ENCODE measurements at places on chromosomes 6 and 20.

DNA sequence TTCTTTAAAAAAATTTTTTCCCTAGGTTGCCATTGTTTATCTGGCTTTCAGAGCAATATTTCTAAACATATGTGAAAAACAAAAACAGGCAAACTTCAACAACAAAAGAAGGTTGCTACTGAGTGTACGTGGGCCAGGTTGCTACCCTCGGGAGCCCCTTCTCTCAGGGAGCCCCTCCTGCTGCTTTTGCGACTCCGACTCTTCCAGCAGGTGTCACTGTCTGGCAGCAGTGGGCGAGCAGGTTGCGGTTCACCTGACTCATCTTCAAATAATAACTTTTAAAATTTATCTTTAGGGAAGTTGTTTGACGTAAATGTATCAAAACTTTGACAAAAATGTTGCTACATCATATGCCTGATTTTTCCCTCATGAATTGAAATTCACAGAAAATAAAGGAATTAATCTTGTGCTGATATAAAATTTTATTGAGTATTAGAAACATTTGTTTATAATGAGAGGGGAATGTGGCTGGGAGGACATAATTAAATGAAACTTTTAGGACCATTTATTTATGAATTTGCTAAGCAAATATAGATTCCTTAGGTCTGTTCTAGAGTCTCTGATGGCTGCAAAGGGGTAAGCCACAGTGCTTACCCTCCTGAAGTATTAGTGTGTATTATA lies 138.8 kb downstream of the HIVEP1 start:
- no peak for ATAC-seq

DNA sequence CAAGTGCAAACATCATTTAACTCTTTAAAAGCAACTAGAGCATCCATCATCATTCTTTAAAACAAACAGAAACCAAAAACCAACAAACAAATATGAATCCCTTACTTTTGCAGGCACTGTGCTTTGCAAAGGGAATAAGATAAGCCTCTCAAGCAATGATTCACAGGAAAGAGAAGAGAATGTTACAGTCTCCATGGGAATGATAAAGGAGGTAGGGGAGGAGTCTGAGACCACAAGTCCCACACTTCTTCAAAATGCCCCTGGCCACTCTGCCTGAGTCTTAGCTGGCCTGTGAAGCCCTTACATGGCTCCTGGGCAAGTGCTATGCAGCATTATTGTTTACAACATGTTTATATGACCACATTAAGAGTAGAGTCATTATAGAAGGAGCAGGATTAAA lies 257.7 kb upstream of the MARCKS start:
- ATAC-seq, result no peak

DNA sequence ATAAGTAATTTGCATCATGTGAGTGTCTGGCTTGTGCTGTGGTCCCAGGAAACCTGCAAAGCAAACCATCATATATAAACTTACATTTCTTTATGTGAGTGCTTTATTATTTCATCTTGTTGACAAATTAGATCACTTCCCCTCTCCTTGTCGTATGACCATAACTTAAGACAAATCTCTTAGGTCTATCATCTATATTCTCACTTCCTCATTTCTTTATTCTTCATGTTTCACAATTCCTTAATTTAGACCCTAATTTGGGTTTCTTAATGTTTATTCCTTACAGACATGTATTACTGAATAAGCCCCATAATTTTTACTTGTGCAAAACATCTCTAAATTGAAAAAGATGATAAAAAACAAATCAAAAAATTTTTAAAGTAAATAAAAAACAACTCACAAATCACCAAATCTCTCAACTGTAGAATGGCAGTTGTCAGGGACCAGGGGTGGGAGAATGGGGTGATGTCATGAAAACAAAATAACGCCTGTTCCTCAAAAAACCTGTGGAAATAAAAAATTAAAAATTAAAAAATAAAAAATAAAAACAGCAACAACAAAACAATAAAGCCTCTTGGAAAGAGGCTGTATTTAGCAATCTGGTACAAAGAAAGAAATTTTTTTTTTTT lies 49.5 kb upstream of the FBXO30 start:
- ATAC-seq, result peak; percentile 65

- no peak for ATAC-seq
Measured at GRCh38 chr6:151765444-151765886, 42.0 kb upstream of the ESR1 start.

DNA sequence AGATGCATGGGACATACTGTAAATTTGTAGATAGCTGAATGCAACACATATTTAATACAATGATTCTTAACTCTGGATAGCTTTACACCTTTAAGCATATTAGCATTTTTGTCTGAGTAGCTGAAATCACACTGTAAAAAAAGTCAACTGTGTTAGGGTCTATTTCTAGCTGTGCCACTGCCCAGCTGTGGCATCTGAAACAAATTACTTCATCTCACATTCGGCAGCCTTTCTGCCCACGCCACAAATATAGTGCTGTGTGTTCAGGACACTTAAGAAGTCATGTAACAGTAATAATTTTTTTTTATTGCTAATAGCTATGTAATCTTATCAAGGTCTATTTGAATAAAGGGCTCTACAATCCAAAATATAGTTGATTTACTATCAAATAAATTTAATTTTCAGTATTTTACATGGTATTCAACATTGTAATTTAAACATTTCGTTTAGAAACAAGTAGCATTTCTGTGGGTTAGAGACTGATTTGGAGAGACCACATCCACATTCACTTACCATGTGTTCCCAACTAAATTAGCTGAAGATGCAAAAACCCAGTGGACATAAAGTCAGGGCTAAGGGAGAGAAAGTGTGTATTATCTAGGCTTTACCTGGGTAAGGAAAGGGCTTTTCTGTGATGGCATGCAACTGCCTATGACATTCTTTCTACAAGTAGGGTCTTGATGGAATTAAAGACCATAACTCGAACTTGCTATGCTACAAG lies 276.7 kb downstream of the PLCB1 start:
- no peak for ATAC-seq

DNA sequence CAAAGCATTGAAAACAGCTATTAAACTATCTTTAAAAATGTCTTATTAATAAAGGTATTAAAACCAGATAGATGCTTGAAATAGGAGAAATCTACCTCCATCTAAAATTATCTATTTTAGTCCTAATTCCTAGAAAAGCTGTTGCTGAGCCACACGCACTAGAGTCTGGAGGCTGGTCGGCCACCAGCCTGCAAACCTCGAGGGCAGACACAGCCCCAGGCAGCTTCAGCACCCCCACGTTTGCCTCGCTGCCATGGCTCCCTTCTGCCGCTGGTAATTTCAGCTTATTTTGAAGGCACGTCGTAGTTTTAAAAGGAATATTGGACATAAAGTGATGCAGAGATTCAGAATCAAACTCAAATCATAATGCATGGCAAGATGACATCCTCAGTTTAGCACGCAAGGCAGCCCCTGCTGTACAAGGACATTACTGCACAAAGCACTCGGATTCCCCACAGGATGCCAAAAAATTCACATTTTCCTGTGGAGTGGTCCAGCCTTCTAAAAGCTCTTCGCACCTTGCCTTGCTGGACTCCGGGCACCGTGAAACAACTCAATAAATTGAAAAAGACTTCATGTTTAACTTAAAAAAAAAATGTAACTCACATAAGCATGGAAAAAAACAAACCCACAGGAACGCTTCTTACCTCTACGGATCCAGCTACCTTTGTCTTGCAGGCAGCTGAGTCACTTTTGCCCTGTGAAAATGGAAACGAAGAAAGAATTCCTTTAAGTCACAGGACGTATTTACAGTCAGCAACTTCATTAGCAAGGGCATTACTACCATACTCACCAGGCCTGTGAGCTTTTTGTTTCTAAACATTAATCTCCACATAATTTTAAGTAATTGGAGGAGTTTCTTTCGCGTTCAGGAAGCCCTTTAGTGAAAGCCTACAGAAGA lies 143.4 kb upstream of the RPS6KA2 start:
- ATAC-seq, result no peak

- no peak for ATAC-seq
Measured at GRCh38 chr6:142867355-142867801, 77.6 kb downstream of the HIVEP2 start.

DNA sequence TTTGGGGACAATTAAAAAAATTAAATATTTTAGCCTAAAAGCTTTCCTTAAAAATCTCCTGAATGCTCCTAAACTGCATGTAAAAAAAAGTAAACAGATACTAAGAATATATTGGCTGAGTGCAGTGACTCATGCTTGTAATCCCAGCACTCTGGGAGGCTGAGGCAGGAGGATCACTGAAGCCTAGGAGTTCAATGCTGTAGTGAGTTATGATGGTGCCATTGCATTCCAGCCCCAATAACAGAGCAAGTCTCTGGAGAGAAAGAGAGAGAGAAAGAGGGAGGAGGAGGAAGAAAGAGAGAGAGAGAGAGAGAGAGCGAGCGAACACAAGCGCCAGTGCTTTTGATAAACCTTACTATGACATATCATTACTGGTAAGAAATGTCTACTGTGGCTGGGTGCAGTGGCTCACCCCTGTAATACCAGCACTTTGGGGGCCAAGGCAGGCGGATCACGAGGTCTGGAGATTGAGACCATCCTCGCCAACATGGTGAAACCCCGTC lies 58.8 kb downstream of the FKBP5 start:
- ATAC-seq, result no peak

GRCh38 chr6:10140824-10141223 lies 274.1 kb downstream of the TFAP2A start:
- ATAC-seq, result no peak

GRCh38 chr20:33408716-33409654 lies 7.7 kb upstream of the CDK5RAP1 start:
- ATAC-seq, result peak; percentile 95

GRCh38 chr20:58479726-58480440 lies 35.3 kb downstream of the APCDD1L start:
- ATAC-seq, result no peak

GRCh38 chr6:5638666-5639065 lies 368.1 kb downstream of the NRN1 start:
- ATAC-seq, result no peak

GRCh38 chr20:12511499-12511898 lies 497.3 kb upstream of the SPTLC3 start:
- no peak for ATAC-seq

- ATAC-seq, result no peak
Measured at GRCh38 chr6:21664314-21665109, 71.0 kb downstream of the SOX4 start.

DNA sequence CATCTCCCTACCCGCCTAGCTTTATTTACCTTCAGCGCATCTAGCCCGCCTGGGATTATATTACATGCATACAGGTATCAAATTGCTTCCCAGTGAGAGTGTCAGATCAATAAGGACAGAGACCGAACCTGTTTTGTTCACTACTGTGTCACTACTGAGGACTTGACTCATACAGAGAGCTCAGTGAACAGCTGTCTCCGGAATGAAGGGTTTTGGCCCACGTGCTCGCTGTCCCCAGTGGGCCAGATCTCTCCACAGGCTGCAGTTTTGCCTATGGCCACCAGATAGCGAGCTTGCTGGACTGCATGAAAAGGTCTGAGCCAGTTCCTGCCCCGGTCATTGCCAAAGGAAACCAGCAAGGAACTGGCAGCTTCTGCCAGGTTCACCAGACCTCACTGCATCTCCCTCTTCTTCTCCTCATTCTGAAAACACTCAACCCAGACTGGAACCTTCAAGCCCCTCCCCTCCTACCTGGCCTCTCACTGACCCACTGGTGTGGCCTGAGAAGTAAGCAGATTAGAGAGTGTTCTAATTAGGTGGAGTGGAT lies 150.8 kb downstream of the ZMYND8 start:
- peak; percentile 87 for ATAC-seq

DNA sequence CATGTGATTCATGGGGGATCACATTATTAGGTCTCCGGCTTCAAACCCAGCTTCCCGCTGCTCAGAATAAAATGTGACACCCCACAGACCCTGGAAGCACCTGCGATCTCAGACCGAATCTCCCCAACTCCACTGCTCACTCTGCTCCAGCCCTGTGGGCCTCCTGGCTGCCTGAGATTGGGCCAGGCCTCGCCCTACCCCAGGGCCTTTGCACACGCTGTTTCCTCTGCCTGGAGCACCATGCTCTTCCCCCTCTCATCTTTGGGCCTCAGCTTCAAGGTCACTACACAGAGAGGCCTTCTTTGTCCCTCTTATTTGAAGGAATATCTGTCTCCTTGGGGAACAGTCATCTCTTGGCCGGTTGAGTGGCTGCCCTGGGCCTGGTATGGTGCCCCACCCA lies 48.8 kb downstream of the RBM38 start:
- ATAC-seq, result no peak

DNA sequence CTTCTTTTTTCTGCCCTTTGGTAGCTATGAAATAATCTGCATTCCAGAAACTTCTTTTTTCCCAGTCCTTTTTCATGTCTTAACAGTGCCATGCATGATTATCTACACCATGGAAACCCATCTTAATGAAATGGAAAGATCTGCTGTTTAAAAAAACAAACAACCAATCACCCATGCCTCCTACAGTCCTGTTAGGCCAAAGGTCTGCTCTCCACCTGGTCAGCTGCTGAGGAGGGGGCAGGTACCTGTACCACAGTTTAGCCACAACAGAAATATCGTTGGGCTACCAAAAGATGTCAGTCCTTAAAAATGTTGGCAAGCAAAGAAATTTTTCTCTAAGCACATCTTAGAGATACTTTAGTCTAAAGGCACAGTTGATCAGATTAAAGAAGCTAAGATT lies 112.6 kb downstream of the SLC16A10 start:
- ATAC-seq, result no peak

DNA sequence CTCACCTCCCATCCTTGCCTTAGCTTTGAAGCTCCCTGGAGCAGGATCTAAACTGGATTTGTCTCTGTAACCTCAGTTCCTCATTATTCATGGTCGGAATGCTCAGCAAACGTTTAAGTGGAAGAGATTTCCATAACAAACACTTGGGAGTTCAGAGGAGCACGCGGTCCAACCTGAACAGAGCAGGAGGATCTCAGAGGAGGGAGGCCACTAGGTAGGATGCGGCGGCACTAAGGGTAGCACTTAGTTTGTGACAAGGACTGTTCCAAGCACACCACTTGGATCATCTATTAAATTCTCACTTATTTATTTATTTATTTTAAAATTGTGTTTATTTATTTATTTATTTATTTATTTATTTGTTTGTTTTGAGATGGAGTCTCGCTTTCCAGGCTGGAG lies 13.3 kb upstream of the CCN5 start:
- ATAC-seq, result no peak

DNA sequence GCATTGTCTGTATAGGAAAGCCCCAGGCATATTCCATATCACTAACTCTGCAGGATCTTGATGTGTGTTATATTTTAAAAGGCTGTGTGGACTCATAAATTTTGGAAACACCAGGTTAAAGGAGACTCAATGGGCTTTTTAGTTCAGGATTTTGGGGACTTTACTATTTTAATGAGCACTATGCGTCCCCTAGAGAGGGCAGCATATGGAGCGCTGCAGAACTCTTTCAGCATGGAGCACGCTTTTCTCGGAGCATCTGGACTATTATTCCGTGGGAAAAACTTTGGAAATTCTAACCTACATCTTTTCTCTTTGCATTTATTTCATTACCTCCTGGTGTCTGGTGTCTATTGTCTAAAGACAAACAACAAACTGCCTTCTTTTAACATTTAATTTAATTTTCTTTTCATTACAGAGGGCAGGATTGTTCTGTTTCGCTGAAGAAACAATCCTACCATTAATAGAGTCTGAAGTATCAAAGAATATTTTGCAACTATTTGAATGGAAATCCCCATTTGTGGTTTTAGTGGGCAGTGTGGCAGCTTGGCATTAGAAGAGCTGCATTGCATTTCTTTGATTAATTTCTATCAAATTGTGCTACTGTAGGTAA lies 399.9 kb upstream of the HSF2 start:
- no peak for ATAC-seq

GRCh38 chr6:39104528-39104927 lies 10.5 kb downstream of the SAYSD1 start:
- ATAC-seq, result no peak

Measured in stimulated activated memory B cell treated with anti-CD40 and anti-IgM and Interleukin-4, amounts not matched to agents 10 μg/mL and 1 μg/mL and 100 μg/mL, for 72 hours (primary cell).